Stimulated activated naive CD4-positive, alpha-beta T cell treated with Interleukin-2 at 50 U/mL for 16 hours (primary cell): ENCODE measurements at places on chromosomes 1 and 21.

- no peak for DNase-seq
Observed at GRCh38 chr1:219792337-219793021, 135.9 kb downstream of the SLC30A10 start.

- no peak for DNase-seq
Observed at GRCh38 chr21:41317458-41317857, 857 bp downstream of the FAM3B start.

- no peak for DNase-seq
Observed at GRCh38 chr1:58839846-58840835, 56.3 kb upstream of the JUN start.

DNA sequence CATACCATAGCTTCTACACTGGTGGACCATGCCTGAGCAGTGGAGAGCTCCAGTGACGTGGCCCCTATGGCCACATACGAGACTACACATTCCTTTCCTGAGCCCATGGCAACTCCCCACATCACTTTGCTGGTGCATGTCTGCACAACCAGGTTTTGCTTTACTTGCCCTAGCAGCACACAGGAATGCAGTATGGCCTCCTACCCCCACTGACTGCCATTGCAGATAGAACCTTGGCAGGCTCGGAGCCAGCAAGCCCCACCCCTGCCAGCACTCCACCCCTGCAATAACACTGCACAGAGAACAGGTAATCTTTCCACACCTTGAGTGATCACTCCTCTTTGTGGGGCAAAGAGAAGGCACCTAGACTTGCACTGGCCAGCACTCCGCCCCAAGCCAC is 531.9 kb upstream of the CAMK1G start:
- DNase-seq, result no peak

GRCh38 chr1:244319283-244320132 is 132.2 kb downstream of the ADSS2 start:
- DNase-seq, result peak; percentile 39

DNA sequence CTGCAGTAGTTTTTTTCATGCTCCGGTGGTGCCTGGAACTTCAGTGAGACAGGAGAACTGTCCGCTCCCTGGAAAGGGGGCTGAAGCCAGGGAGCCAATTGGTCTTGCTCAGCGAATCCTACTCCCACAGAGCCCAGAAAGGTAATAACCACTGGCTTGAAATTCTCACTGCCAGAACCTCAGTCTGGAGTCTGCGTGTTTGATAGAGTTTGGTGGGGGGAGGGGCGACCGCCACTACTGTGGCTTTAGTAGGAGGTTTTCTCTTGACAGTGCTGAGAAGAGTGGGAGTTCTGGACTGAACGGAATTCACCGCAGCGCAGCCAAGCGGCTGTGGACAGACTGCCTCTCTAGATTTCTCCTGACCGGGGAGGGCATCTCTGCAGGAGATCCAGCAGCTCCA is 8.0 kb upstream of the OR2M3 start:
- DNase-seq, result no peak

GRCh38 chr1:41018018-41018410 is 3.5 kb downstream of the SLFNL1 start:
- no peak for DNase-seq

- DNase-seq, result no peak
Observed at GRCh38 chr1:80171631-80172030, 1165.1 kb upstream of the ADGRL4 start.

DNA sequence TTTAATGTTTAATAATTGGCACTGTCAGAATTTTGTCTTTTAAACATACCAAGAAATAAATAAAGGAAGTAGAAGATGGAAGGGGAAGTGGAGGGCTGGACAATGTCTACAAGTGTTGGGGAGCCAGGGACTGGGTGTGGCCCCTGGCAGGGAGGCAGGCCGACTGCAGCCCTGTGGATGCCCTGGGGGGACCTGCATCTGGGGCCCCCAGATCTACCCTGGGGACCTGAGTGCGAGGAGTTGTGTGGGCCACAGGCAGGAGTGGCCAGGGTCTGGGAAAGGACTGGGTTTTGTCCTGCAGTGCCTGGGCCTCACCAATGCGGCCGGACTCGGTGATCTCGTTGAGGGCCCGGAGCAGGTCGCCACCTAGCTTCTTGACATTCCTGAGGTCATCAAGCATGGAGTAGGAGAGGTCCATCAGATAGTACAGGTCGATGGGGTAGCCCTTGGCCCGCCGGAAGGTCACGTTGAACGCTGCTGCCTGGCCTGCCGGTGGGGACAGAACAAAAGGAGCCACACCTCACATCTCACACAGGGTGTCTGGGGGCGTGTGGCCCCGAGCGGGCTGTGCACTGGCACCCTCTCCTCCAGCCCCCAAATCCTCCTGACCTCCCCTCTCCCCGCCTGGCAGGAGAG is 17.5 kb downstream of the ITGB2 start:
- no peak for DNase-seq

- DNase-seq, result no peak
Observed at GRCh38 chr1:184000321-184000720, 37.2 kb downstream of the COLGALT2 start.

GRCh38 chr1:43536196-43536863 is 5.6 kb downstream of the PTPRF start:
- DNase-seq, result no peak

DNA sequence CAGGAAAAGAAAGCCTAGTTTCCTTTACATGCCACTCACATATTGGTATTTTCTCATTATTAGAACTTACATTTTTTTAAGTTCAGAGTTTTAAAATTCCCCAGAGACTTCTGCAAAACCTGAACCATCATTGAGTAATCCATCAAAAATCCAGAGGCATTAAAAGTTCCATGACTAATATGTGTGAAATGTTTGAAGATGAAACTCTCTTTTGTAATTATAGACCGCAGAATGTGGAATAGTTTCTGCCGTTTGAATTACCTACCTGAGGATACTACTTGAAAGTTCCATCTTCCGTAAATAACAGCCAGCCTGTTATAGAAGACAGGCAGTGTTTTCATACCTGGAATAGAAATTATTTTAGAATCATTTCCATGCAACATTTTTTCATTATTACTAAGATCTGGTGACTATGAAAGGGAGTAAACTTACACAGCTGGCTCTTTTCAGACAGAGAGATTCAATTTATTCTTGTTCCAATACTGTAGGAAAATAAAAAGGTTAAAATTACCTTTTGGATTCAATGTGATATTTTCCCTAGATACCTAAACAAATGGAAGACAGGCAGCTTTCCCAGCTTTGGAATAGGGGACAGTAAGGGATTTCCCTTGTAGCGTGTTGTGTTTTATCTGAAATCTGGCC is 131.4 kb downstream of the ST6GALNAC5 start:
- no peak for DNase-seq

- no peak for DNase-seq
Observed at GRCh38 chr1:229209386-229209785, 61.5 kb upstream of the RAB4A start.

DNA sequence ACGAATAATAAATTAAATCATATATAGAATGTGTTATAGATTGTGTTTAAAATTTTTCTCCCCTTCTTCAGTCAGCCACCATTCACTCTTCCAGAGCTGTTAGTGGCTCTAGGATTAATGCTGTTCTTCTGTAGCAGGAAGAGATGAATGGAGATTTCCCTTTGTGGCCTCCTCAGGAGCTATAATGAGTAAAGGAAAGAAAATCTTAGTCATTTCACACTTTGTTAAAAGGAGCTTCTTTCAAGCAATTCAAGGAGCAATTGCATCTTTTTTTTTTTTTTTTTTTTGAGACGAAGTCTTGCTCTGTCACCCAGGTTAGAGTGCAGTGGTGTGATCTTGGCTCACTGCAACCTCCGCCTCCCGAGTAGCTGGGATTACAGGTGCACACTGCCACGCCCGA is 23.7 kb upstream of the TMCO2 start:
- no peak for DNase-seq

- peak; percentile 13 for DNase-seq
Observed at GRCh38 chr1:23424293-23425192, at the start of gene TCEA3. Gene TCEA3 (minus strand): TSS chr1:23424748. CDS start chr1:23424633, 115 bp downstream.

GRCh38 chr1:15027515-15027986 is 126.0 kb upstream of the TMEM51 start:
- no peak for DNase-seq

DNA sequence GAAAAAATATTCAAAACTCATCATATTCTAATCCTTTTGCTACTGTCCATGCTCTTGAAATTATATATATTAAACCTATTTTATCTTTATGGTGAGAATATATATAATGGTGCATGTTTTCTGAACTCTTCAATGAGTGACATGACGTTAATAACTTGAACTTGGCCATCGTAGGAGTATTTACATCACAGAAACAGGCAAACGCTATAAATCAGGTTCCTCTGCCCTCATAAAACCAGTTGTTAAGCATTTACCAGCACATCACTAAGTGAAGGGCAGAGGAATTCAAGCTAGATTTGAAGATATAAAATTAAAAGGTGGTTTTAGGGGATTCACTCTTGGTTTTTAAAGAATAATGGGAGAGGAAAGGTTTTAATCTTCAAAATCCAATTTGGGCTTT is 20.5 kb downstream of the NID1 start:
- no peak for DNase-seq

DNA sequence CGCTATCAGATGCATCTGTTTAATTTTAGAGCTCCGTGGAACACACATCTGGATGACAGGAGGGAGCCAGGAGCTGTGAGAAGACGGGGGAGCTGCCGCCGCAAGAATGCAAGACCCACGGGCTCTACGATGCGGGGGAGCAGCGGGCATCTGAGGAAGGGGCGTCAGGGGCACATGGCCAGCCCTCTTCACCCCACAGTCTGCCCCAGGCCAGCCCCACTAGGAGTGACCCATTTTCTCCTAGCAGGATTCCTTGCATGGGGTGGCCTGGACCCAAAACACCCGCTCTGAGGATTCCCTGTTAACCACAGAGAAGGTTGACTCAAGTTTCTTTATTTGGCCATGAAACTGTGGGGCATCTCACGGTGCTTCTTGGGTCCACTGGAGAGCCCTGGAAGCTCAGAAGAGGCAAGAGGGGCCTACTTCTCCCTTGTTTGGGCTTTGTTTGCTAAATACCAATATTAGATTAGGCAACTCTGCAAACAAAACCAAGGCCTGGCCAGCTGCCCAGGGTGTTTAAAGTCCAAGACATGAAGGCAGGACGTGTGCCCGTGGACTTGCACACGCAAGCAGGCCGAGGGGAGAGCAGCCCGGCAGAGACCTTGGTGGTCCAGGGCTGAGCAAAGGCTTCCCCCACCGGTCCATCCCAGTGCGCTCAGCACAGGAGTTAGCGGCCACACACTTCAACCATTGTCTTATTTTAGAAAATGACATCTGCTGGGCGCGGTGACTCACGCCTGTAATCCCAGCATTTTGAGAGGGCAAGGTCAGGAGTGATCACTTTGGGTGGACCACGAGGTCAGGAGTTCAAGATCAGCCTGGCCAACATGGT is 89.8 kb downstream of the DHRS3 start:
- no peak for DNase-seq

GRCh38 chr1:38101037-38101785 is 54.6 kb upstream of the POU3F1 start:
- DNase-seq, result no peak

DNA sequence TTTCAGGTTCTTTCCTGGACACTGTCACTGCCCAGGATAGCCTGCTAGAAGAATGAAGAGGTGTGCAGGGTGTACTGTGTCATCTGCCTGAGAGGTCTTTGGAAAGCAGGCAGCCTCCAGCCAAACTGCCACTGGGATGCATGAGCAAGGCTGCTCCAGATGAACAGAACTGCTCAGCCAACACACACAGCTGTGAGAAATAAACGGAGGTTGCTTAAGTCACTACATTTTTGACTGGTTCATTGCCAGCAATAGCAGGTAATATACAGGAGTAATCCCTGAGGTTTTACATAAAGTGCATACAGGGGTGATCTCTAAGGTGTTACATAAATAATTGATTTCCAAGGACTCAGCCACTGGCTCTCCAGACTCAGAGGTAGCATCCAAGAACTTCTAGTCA is 516.9 kb downstream of the BRINP3 start:
- no peak for DNase-seq

GRCh38 chr1:193211539-193211938 is 25.1 kb upstream of the B3GALT2 start:
- no peak for DNase-seq

DNA sequence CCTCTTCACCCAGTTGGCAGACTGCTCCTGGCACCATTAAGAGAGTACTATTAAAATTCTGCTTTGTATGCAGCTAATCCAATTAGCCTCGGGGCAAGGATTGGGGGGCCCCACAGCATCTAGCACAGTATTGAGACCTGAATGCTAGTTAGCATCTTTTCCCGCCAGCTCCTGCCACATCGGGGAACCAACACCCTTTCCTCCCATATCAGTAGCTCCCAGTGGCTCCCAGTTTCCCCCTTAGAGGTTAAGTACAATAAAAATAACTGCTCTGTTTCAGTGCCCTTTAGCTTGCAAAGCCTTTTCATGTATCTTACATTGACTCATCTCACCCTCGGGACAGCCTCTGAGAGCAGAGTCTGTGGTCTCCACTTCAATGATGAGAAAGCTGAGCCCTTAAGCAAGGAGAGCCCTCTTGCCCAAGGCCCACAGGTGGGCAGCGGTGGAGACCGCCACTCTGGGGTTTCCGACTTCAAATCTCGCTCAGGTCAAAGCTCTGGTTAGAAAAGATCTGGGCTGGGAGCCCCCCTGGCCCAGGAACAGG is 4.2 kb upstream of the PMVK start:
- no peak for DNase-seq

DNA sequence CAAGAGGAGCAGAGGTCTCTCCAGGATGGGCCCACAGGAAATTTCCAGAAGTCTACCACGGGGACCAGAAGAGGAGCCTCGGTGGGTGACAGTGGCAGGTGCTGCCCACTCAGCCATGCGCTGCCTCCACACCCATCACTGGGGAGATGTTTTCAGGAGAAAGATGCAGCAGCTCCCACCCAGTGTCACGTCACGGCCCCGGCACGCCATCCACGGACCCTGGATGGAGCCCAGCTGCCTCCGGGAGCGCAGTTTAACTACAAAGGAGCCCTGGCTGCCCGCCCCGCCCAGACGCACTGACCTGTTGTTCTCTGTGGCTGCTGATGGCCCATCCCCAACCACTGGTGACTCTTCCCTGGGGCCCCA is 6.8 kb downstream of the TSPEAR start:
- no peak for DNase-seq

GRCh38 chr1:86696522-86696921 is 7.9 kb upstream of the SH3GLB1 start:
- no peak for DNase-seq
